ENCODE measurements at places on chromosomes 7 and 10. TPM values are rescaled to one million over a fixed set of nuclear protein-coding genes. Genes with fewer than 3 reads are reported as not detected.

The FAM25A gene
- total RNA-seq, result not detected

The STOX1 gene
- total RNA-seq, result 0.67 TPM

The OR6V1 gene
- total RNA-seq, result not detected

GRCh38 chr10:71203716-71204115, 8.7 kb upstream of the UNC5B start:
- no peak for DNase-seq
- H3K27ac ChIP-seq, result no peak overlapping the region
- peaks cover 21% of the 10 kb centered on the region for H3K27me3 ChIP-seq
- no peak overlapping the region for H3K4me3 ChIP-seq
- H3K4me1 ChIP-seq, result no peaks in the 10 kb centered on the region

The WIPF3 gene
- total RNA-seq, result not detected

The LRMDA gene
- not detected for total RNA-seq

- H3K27ac ChIP-seq, result no peak overlapping the region
- H3K27me3 ChIP-seq, result no peaks in the 10 kb centered on the region
- H3K4me3 ChIP-seq, result no peak overlapping the region
- H3K4me1 ChIP-seq, result peaks cover 30% of the 10 kb centered on the region
Observed at GRCh38 chr10:80513106-80513505, 24.6 kb upstream of the SH2D4B start.

DNA sequence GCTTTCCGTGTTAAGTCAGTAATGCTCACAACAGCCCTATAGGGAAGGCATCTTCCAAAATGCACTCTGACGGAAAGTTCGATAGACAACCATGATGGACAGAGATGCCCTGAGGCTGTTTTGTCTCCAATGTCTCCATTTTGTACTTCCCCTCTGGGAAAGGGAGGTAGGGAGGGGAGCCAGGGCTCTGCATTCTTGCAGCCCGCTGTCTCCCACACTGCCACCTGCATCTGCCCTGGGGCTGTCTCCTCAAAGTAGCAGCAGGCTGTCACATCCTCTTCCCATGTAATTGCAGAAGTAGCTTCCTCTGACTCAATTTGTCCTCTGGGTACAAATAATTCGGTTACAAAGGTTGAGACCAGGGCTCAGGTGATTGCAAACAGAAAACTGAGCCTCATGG, 131.4 kb downstream of the GPAM start:
- DNase-seq, result no peak
- no peaks in the 10 kb centered on the region for H3K36me3 ChIP-seq
- H3K27ac ChIP-seq, result no peak overlapping the region
- H3K27me3 ChIP-seq, result no peaks in the 10 kb centered on the region
- no peak overlapping the region for H3K4me3 ChIP-seq

GRCh38 chr7:2726316-2727018, 38.5 kb downstream of the AMZ1 start:
- no peaks in the 10 kb centered on the region for H3K4me1 ChIP-seq
- peaks cover 2% of the 10 kb centered on the region for H3K36me3 ChIP-seq
- H3K27ac ChIP-seq, result no peak overlapping the region
- no peak overlapping the region for H3K4me3 ChIP-seq

DNA sequence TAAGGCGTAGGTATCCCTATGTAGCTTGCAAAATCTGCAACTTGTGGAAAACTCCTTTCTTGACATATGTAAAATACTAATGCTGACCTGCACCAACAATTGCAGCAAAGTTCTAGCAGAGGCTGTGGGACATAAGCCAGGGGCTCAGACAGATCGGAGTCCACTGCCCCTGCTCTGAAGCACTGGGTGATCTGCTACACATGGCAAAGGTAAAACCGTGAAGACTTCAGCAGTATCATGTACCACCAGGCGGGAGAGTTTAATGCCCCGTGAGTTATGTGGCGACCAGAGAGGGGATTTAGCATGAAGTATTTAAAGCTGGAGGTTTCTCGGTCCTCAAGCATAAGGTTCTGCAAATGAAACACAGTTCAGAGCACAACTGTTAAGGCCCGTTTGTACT, 76.4 kb downstream of the ABCC2 start:
- H3K4me1 ChIP-seq, result no peaks in the 10 kb centered on the region
- DNase-seq, result no peak
- H3K4me3 ChIP-seq, result no peak overlapping the region
- H3K36me3 ChIP-seq, result no peaks in the 10 kb centered on the region
- no peak overlapping the region for H3K27ac ChIP-seq

The COL28A1 gene
- total RNA-seq, result not detected
